ENCODE measurements at places on chromosomes 2 and 18. TPM values are rescaled to one million over a fixed set of nuclear protein-coding genes. Genes with fewer than 3 reads are reported as not detected.

Gene PSD4
- total RNA-seq, result 17.8 TPM

- no peak for DNase-seq
Measured at GRCh38 chr2:176978921-176979320, 233.7 kb upstream of the HNRNPA3 start.

DNA sequence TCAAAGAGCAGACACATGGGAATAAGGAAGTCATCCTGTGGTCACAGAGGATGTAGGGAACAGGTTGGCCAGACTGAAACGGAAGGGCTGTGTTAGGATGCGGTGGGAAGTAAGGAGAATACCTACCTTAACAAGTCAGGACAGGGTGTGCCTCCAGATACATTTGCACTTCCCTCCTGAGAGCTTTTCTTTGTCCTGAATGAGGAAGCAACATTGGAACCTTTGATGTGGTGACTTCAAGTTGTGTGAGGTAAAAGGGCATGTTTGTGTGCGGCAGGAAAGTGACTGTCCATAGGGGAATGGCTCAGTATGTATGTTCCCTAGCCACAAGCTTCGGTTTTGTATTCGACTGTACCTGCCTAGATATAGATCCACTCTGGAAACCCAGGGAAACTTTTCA lies 24.9 kb upstream of the LRRTM1 start:
- no peak for DNase-seq

DNA sequence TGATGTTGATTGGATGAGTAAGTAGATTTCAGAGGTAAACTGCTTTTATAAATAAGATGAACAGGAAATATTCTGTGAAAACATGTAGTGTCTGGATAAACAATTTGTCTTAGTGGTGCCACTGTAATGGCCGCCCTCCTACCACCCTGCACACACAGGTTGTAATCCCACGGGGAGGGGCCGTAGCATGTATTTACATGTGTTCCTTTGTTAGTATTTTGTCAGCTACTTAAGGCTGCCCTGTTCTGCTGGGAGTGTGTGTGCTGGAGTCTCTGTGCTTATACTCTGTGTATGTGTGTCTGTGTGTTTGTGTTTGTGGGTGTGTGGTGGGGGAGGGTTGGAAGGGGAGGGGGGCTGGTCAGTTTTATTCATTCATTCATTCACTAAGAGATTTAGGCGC lies 5.1 kb downstream of the TSHZ1 start:
- DNase-seq, result no peak

DNA sequence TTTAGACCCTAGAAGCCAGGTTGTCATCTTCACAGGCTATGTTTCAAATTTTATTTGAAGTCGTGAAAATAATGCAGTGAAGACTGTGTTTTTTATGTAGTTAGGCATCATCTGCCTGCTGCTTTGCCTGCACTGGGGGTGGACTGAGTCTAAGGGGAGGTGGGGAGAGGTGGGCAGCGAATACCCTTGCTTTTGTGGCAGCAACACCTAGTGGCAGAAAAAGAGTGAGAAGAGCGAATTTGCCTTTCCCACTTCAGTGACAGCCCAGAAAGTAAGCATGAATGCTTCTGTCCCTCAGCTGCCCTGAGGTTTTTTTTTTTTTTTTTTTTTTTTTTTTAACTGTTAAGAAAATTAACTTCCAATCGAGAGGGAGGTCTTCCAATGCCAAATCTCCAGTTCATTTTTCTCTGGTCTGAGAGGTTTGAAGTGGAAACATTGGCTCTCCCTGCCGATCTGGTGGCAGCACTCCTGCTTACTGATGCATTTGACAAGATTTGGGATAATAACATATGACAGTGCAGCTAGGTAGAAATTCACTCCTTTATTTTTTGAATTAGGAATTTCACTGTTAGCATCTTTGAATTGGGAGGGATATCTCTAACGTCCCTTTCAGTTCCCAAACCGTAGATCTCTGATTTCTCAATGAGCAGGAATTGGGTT lies 60.3 kb upstream of the LYPD6B start:
- DNase-seq, result no peak

- DNase-seq, result no peak
Measured at GRCh38 chr2:47239119-47239969, 84.2 kb upstream of the STPG4 start.

GRCh38 chr2:45864121-45864520 lies 212.6 kb downstream of the PRKCE start:
- no peak for DNase-seq

- DNase-seq, result no peak
Measured at GRCh38 chr2:68083346-68083745, 20.5 kb upstream of the C1D start.

DNA sequence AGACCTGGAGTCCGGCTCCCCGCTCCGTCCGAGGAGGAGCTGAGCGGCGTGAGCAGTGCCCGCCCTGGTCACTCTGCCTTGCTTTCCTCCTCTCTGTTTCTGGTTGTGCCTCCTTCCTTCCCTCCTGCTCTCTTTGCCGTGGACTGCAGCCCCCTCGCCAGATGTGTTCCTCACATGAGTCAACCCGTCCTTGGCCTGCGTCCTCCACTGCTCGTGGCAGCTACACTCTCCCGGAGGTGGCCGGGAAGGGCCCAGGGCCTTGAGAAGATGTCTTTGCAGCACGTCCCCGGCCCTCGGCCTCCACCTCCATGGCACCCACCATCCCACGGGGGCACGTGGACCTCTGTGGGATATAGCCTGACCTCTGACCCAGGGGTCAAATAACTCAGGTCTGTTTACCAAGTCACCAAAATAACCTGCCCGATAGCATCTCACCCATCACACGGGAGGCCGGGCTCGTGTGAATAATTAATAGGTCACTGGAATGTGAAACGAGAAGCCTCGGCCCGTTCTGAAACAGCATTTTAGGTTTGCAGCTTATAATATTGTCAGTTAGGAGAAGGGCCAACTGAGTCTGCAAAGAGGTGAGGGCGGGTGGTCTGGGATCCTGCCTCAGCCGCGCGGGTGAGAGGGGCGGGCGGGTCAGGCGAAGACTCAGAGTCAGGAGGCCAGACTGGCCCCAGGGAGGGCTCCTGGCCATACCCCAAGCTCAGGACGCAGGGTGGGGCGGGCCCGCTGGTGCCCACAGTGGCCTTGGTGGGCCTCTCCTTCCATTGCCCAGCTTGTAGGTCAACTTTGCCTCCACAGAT lies 42.6 kb downstream of the NFATC1 start:
- no peak for DNase-seq

GRCh38 chr18:74278058-74278457 lies 13.7 kb downstream of the CYB5A start:
- no peak for DNase-seq

DNA sequence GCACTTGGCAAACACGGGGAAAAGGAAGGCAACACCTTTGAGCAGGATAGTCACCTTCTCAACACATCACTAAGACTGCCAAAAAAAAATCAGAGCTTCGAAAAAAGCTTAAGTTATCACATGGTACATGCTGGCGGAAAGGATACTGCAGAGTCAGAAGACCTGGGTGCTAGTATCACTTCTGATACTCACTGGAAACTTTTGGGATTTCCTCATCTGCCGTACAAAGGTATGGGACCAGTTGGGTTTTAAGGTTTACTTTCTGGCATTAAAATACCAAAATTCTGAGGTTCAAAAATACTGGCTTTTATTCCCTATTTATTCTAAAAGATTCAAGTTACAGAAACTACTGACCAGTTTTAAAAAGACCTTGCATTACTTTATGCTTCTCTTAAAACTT lies 2.9 kb downstream of the SUCLG1 start:
- DNase-seq, result no peak

- DNase-seq, result no peak
Measured at GRCh38 chr2:43186679-43187374, 39.6 kb downstream of the ZFP36L2 start.
